Kidney capillary endothelial cell (primary cell): ENCODE measurements at places on chromosomes 4 and X.

GRCh38 chr4:120007896-120008436 lies 58.7 kb downstream of the MAD2L1 start:
- DNase-seq = no peak

GRCh38 chr4:165715989-165716388 lies 157.0 kb upstream of the TLL1 start:
- no peak for DNase-seq

GRCh38 chr4:52984462-52984881 lies 122.4 kb downstream of the RASL11B start:
- DNase-seq = peak; percentile 15

DNA sequence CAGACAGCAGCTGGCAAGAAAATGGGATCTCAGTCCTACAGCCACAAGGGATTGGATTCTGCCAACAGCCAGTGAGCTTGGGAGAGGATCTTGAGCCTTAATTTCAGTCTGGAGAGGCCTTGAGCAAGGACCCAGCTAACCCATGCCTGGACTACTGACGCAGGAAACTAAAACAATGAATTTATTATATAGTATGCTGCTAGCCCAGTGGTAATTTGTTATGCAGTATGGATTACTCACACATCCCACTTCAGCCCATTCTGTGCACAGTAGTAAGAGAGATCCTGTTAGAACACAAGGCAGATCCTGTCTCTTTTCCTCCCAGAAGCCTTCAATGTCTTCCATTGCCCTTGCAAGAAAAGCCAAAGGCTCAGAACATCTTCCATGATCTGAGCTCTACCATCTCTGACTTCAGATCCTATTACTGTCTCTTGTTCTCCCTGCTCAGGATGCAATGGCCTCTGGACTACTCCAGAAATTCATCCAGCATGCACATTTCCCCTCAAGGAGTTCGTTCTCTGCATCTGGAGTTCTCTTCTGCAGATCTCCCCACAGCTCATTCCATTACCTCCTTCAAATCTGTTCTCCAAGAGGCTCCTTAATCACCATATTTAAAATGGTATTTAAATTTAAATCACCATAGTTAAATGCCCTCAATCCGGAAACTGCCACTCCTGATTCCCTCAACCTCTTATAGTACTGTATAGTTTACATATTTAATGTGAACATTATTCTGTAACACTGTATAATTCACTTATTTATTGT lies 27.6 kb downstream of the SMIM20 start:
- DNase-seq = no peak
